ENCODE measurements at places on chromosomes 16 and 17.

- peak; percentile 60 for DNase-seq
Measured at GRCh38 chr17:80980397-80981061, 11.1 kb upstream of the CHMP6 start.

GRCh38 chr16:87230571-87230970 lies 86.6 kb downstream of the C16orf95 start:
- no peak for DNase-seq

- DNase-seq: no peak
Measured at GRCh38 chr17:40481106-40481505, 20.3 kb downstream of the TNS4 start.

- DNase-seq: no peak
Measured at GRCh38 chr16:48525201-48526057, 84.6 kb downstream of the N4BP1 start.

DNA sequence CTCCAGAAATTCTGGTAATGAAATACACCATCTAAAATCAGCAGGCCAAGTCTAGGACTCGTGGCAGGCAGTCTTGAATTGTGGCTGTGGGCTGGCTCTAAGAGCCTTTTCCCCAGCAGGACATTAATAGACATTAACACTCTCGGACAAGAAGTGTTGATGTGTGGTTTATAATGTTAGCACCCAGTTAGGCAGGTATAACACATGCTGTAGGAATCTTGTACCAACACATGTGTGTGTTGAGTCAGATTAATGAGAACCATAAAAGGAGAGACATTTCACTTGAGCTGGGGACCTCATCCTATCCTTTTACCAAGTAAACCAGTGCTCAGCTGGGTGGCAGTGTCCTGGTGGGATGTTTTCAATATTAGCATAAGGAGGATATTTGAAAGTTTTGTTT lies 264.5 kb downstream of the FTO start:
- peak; percentile 29 for DNase-seq

GRCh38 chr16:49920397-49920796 lies 64.5 kb upstream of the ZNF423 start:
- no peak for DNase-seq

GRCh38 chr17:2171702-2172076 lies 116.8 kb downstream of the HIC1 start:
- peak; percentile 51 for DNase-seq

DNA sequence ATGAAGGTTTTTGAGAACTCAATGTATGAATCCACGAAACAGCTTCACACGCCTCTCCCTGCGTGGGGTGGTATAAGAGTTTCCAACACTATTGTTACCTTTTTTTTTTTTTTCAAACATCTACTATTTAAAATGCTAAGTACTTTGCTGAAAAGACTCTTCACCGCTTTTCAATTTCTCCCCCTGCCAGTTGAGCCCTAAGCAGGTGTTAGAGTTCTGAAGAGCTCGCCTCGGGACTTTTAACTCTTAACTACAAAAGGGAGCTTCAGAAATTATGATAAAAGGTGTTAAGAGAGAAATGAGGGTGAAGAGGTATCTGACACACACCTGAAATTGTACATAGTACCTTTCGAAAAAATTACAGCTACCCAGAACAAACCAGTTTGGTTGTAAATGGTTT lies 20.9 kb upstream of the PSMD7 start:
- DNase-seq: no peak

DNA sequence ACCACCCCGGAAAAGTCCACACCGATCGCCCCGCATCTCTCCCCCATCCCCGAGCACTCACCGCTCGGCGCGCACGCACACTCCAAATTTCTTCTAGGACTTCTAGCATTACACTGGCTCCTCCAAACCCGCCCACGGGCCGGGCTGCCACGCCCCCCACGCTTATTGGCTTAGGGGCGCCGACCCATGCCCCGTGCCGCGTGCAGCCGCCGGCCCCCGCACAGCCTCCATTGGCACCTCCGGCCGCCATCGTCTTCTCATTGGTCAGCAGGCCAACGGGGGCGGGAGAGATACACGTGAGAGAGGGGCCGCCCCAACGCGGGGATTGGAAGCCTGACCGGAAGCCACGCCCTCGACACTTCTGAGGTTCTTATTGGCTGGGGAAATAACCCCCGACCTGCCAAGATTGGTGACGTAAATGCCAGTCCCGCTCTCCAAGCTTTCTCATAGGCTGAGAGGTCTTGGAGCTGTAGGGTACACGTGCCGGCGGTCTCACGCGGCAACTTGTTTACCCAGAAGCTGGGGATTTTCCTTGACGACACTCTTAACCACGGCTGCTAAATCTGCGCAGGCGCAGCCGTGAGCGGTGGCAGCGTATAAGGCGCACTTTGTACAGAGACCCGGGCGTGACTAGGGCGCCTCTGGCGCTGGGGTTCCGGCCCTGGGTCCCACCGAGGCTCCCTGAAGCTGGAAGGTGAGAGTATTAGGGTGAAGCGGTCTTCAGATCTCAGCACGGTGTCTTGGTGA lies 4.2 kb upstream of the PER1 start:
- peak; percentile 100 for DNase-seq

GRCh38 chr17:40598301-40598618 lies 33.0 kb upstream of the CCR7 start:
- no peak for DNase-seq

- no peak for DNase-seq
Measured at GRCh38 chr16:35144212-35144932, 1685.0 kb downstream of the TP53TG3F start.

DNA sequence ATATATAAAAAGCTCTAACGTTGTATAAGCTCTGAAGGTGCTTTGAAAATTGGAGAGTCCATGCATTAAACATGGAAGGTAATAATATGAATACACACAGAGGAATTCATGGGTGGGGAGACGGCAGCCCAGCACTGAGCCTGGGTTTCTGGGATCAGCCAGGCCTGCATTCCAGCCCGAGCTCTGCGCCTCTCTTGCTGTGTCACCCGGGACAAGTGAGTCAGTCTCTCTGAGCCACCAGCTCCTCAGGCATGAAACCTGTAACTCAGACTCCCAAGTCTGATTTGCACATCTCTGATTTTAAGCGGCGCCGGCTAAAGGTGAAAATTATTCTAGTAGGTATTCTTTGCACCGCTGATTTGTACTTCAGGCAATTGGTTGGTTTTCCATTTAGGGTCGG lies 238.8 kb downstream of the MRTFB start:
- DNase-seq: peak; percentile 76

DNA sequence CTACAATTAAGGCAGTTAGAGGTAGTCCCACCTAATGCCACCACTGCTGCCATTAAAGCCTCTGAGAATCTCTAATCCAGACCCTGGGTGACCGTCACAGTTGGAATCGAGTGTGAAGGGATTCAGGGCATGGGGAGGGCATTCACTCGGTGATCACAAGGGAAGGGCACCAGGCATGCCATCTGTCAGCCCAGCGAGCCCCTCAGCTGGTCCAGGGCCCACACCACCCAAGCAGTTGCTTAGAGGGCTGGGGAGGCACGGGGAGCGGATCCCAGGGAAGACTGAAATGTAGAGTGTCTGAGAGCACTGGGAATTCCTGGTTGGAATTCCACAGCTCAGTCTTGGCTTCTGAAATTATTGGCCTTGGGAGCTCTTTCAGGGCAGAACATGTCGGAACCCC lies 294.6 kb downstream of the CPPED1 start:
- DNase-seq: no peak

GRCh38 chr17:49928837-49929475 lies 40.0 kb upstream of the DLX4 start:
- DNase-seq: peak; percentile 69

- DNase-seq: no peak
Measured at GRCh38 chr16:79850348-79850747, 249.8 kb upstream of the MAF start.

DNA sequence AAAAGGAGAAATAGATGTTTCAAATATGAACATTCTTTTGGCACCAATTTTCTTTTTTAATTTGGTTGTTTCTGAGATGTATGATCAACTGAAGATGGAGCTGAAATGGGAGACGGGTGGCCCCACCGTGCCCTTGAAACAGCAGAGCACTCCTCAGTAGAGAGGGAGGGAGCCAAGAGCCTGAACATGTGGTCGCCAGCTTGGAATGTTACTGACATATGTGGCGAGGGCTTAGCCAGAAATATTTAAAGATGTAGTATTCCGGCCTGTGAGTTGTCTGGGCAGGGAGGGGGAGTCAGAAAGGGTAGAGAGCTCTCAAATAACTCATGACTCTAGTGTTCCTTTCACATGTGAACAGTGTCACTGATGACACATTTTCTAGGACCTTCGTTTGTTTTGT lies 13.3 kb upstream of the MRC2 start:
- DNase-seq: peak; percentile 94

DNA sequence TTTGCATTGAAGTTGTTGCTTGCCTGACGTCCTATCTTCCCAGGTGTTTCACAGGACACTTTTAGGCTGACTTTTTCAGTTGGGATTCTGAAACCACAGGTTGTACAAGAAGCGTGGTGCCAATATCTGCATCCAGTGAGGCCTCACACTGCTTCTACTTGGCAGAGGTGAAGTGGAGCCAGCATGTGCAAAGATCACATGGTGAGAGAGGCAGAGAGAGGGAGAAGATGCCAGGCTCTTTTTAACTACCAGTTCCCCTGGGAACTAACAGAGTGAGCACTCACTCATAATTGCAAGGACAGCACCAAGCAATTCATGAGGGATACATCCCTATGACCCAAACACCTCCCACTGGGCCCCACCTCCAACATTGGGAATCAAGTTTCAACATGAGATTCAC lies 5.8 kb upstream of the ABCA6 start:
- no peak for DNase-seq

- no peak for DNase-seq
Measured at GRCh38 chr16:88905563-88905962, 39.1 kb upstream of the PABPN1L start.

- DNase-seq: no peak
Measured at GRCh38 chr17:59601130-59601529, 18.6 kb upstream of the CLTC start.

DNA sequence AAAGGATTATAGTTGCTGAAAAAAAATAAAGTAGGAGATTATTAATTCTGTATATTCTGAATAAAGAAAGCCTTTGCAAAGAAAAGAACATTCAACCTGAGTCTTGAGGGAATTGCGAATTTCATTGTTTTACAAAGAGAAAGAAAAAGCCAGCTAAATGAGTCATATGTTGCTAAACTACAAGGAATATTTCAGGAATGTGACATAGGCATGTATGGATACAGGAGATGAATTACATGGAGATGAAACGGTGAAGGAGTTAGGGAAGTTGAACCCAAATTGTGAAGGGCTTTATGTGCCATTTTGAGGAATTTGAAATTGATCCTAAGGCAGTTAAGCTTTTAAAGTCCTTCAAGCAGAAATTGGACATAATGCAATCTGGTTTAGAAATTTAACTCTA lies 177.3 kb upstream of the RBL2 start:
- DNase-seq: peak; percentile 50

DNA sequence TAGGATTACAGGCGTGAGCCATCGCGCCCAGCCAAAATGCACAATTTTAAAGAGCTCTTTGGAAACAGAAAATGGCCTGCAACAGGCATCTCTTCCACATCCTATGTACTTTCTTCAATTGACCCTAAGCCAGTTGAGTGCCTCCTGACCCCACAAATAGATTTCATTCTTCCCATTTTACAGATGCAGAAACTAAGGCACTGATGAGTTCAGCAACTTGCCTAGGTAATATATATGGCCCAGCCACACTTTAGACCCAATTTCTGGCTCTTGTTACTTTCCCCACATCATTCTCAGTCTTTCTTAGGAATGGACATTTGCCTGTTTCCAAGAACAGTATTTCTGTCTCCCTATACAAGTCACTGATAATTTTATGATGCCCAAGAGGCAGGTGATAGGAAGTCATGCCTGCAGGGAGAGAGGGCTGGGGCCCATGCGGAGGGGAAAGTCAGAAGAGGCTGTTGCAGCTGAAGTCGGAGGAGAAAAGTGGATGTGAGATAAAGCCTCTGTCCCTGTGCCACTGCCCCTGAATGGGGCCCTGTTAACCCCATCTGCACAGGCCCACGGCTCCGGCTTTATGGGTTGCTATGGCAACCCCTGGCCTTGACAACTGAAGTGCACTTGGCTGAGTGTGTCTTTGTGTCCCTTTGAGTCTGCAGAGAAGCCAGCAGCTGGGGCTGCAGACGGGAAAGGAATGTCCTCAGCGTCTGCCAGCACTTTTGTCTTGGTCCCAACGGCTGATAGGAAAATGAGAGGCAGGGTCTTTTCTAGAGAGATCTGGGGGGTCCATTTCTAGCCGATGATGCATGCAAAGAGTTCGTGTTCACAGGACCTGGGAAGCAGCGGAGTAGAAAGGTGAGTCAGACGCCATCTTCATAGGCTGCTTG lies 45.9 kb downstream of the ABAT start:
- DNase-seq: no peak

DNA sequence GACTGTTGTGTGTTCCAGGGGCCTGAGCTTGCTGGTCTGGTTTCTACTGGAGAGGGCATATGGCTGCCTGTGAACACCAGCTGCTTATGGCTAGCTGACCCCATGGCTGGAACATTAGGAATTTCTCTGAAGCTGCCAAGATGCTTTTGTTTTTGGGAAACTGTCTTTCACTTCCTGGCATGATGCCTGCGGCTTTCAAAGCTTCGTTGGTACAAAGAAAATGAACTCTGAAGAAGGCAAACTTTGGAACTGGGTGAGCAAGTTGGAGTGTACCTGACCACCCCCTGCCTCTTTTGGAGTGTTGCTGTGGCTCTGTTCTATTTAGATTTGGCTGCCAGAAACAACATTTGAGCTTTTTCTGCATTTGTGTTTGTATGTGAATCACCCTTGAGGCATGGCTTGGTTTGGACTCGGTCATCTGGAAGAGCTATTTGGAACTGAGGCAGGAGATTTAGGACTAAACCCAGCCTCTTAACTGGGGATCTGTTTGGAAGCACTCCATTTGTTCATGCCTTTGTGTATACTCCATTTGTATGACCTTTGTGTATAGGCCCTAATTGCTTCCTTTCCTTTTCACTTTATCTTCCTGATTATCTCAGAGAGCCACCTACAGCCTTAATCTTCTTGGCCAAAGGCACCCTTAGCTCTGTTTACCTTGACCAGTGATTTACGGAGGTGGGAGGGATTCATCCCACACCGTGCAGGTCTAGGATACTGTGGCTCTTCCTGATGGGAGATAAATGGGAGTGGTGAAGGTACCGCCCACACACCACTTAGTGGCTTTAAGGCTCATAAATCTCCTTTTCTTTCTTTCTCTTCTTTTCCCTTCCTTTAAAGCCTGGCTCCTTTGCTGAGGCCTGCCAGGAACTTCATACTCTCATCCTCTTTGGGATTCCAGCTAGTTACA lies 7.3 kb upstream of the CPHXL start:
- DNase-seq: peak; percentile 92

GRCh38 chr16:75267631-75268264 lies 16.3 kb upstream of the BCAR1 start:
- peak; percentile 57 for DNase-seq

- no peak for DNase-seq
Measured at GRCh38 chr16:10878644-10879501, 1.9 kb downstream of the CIITA start.

GRCh38 chr16:576823-577201 lies 7.0 kb downstream of the PIGQ start:
- no peak for DNase-seq
